ENCODE measurements at places on chromosomes 1 and 21.

- DNase-seq = no peak
Measured at GRCh38 chr1:36922071-36922470, 112.2 kb downstream of the GRIK3 start.

DNA sequence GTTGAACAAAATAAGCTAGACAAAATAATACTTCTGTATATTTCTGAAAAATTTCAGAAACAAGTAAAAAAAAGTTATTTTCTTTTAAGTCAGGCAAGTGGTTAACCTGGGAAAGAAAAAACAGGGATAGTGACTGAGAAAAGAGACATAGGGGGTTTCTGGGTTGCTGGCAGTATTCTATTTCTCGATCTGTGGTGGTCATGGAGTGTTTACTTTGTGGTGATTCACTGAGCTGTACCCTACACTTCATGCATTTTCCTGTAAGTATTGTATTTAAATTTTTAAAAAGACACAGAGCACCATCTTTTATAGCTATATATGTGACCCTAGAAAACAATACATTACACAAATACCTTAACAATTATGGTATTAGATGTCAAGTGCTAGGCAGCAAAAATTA, 58.2 kb downstream of the ZNF644 start:
- no peak for DNase-seq

- no peak for DNase-seq
Measured at GRCh38 chr1:7535934-7536878, 234.9 kb upstream of the VAMP3 start.

DNA sequence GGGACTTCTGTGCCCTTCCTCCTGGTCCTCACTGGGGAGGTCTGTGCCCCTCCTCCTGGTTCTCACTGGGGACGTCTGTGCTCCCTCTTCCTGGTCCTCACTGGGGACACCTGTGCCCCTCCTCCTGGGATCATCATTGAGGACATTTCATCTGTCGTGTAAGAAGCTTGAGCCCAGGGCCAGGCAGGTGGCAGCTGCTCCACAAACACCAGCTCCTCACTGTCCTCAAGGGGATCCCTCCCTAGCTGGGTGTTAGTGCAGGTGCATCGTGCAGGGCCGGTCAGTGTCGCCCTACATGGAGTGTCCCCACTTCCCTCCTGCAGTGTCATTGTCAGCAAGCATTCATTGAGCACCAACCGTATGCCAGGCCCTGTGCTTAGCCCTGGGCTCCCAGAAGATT, 312.7 kb downstream of the PTPRU start:
- DNase-seq = no peak

GRCh38 chr1:219659005-219659600, 46.2 kb upstream of the ZC3H11B start:
- DNase-seq = no peak

DNA sequence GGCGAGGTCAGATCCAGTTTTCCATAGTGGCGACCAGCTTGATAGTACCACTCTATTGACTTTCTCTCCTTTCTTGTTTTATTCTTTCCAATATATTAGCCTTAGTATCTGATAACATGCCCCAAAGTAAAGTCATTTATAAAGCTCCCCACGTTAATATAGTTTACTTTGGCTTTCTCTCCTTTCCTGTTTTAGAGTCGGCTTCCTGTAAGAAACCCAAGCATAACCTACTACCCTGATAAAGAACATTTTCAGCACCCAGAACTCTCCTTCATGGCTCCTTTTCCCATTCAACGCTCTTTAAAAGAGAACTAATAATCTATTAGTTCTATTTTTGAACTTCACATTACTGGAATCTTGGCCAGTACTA, 23.7 kb downstream of the CD1D start:
- no peak for DNase-seq
